Suppressor macrophage treated with lipopolysaccharide for 4 hours (primary cell): ENCODE measurements at places on chromosomes 11 and 22.

- no peak for DNase-seq
Measured at GRCh38 chr22:39188809-39189208, 36.3 kb upstream of the CBX7 start.

DNA sequence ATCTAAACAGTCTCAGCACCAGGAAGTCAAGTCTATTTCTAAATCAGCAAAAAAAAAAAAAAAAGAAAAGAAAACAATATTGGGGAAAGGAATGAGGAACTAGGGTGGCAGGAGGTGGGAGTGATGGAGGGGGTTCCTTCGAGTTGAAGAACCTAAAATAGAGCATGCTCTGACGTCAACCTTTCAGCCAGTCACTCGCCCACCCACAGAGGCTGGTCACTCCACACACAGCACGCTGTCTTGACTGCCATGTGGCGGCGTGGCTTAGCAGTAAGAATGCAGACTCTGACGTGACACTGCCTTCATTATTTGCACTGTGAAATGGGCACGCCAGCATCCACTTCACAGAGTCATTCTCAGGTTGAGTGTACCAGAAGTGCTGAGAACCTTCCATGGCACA is 48.3 kb downstream of the LARGE1 start:
- peak; percentile 67 for DNase-seq

DNA sequence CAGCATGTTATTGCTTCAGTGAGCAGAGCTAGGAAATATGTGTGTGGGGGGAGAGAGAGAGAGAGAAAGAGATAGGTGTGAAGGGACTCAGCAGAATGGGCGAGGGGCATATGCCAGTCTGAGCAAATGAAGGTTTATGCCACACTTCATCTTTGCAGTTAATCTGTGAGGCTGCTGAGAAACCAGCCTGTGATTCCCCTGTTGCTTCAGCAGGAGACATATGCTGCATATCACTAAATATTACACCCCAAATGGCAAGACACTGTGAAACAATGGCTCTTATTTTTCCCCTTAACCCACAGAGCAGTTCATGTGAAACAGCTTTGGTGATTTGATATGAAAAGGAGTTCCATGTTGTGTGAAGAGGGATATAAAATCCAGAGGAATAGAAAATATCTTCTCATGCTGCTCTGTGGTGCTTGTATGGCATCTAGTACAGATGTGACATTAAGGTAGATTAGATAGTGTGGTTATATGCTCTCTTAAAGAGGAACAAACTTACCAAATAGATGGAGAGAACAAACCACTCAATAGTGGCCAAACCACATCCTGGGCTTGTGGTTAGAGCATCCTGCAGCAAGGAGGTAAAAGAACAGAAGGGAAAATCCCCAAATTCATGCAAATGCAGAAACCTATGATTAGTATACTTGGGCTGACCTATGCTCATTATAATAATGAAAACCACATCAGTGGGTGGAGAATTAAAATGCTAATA is 864.2 kb downstream of the FAM181B start:
- no peak for DNase-seq

DNA sequence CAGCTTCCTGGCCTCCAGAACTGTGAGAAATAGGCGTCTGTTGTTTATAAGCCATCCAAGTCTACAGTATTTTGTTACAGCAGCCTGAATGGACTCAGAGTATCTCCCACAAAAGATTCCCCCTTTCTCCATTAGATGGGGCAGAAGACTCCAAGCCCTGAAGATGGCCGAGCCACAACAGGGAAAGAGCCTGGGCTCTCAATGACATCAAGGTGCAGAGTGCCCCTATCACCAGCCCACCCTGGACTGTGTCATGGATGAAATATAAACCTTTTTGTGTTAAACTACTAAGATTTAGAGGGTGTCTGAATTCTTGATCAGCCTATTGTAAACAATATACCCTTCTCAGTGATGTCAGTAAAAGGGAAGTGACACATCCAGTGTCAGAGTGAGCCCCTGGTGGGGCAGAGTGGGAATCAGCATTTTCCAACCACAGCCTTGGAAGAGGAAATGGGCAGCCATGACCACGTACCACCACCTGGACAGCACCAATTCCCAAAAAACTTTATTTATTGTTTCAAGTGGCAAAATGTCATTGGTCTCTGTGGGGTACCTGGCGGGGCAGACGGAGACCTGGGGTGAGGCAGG is 25.5 kb downstream of the TNKS1BP1 start:
- no peak for DNase-seq

- no peak for DNase-seq
Measured at GRCh38 chr11:2345050-2345449, 32.1 kb upstream of the CD81 start.

DNA sequence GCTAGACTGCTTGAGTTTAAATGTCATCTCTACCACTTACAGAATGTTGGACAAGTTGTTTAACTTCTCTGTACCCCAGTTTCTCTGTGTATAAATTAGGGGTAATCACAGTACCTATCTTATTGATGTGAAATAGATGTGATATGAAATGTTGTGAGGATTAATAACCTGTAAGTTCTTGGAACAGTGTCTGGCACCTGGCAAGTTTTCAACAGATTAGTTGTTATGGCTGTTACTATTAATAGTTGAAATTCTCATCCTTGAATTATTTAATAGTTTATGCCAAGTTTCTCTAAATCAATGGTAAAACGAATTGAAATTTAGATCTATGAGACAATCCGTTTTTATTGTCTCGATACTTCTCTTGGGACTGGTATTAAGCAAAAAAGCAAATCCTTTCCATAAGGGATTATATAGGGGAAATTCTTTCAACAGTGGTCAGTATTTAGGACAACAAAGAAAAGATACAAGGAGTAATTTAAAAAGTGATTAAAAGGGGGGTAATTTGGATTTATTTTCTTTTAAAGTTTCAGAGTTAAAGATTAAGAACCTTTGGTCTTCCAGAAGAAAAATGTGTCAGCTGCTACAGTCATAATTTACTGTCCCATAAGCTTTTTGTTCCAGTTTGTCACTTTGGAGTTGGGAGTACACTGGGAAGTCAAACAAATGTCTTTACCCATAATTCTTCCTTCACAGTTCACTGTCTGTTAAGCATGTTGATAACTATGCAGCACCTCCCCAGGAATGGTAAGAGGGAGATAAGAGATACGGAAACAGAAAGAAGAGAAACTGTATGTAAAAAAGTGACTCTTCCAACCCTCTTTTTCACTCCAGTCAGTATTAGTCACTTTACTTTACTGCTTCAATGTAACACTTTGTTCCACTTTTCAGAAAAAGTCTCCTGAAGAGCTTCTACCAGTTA is 13.2 kb downstream of the PDE3B start:
- DNase-seq = no peak

- DNase-seq = no peak
Measured at GRCh38 chr22:24118689-24119384, 62.5 kb upstream of the SUSD2 start.

DNA sequence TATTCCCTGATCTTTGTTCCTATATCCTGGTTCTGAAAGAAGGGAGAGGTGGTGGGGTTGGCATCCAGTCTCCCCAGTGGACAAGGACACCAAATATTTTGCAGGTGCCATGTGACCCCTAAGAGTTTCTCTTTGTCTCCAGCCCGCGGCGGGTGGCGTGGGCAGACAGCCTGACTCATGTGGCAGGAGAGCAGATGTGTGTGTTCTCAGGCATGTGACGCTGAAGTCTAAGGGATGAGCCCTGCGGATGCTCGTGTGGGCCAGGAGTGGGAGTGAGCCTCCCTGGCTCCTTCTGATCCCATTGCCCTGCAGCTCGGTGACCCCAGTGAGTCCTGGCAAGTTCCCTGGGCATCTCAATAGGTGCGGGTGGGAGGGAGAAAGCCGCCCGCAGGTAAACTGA is 94.8 kb upstream of the TBCEL start:
- DNase-seq = no peak

- DNase-seq = no peak
Measured at GRCh38 chr11:114081641-114082414, 22.3 kb downstream of the ZBTB16 start.

- no peak for DNase-seq
Measured at GRCh38 chr11:68099057-68099456, 22.1 kb downstream of the CHKA start.

DNA sequence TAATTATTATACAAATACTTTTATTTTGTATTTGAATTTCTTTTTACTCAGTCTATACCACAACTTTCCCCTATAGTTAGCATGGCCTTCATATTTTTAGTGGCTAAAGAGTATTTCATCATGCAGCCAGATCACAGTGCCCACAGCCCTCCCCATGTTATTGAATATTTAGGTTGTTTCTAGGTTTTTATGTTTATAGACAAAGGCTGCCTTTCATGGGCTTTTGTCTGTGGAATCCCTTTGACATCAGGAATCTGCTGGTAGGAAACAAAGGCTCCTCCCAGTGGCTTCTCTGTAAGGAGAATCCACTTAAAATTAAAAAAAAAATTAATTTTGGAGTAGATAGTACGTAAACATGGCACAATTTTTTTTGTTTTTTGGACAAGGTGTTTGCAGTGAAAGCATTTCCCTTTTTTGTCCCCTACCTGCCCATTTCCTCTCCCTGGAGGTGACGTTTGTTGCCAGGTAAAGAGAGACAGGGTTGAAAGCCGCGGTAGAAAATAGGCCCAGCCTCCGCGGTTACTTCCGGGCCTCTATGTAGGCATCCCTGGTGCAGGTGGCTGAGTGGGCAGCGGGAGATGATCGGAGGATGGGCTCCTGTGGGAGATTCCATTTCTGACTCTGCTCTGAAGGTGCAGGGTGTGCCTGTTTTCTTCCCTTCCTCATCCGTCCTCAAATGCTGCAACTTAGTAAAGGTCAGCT is 82.2 kb upstream of the OR4B1 start:
- DNase-seq = no peak

GRCh38 chr11:35285471-35285870 is 133.9 kb downstream of the SLC1A2 start:
- DNase-seq = no peak

DNA sequence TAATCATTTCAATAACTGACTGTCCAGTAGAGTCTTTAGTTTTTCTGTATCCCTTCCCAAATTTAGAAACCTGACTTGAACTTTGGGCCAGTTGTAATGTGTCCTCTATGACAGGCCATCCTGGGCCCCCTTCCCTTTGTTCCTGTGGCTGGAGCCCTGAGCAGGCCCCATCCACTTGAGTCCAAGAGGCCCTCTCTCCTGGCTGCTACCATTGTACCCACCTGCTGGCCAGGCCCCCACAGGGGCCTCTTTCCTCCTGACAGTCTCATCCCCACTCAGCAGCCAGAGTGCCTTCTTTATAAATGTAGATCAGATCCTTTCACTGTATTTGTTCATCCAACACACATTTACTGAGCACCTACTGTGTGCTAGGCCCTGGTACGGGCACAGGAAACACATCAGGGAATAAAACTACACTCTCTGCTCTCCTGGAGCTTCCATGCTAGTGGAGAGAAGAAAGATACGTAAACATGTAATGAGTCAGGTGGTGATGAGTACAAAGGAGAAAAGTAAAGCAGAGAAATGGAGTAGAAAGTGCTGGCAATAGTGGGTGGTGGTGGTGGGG is 2.7 kb upstream of the LRP5 start:
- DNase-seq = no peak

GRCh38 chr11:9831122-9831521 is 167.2 kb downstream of the SWAP70 start:
- no peak for DNase-seq

DNA sequence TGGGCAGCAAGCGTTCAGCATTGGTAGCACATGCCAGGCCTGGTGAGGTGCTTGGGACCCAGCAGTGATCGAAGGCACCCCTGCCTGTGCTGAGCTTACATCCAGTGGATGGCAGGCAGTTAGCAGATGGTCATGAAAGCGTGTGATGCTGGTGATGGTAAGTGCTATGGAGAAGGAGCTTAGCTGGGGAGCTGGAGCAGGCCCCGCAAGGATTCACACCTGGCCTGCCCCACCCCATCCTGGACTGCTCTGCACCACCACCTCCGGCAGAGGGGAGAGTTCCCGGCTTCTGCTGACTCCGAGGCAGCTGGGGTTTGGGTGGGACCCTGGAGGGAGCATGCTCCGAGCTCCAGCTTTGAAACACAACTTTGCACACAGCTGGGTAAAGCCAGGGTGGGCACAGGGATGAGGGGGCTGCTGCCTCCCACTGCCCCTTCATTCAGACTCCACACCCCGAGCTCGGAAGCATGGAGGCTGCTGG is 16.2 kb downstream of the MPPED1 start:
- no peak for DNase-seq

GRCh38 chr22:32501836-32502752 is 27.5 kb downstream of the FBXO7 start:
- DNase-seq = no peak

DNA sequence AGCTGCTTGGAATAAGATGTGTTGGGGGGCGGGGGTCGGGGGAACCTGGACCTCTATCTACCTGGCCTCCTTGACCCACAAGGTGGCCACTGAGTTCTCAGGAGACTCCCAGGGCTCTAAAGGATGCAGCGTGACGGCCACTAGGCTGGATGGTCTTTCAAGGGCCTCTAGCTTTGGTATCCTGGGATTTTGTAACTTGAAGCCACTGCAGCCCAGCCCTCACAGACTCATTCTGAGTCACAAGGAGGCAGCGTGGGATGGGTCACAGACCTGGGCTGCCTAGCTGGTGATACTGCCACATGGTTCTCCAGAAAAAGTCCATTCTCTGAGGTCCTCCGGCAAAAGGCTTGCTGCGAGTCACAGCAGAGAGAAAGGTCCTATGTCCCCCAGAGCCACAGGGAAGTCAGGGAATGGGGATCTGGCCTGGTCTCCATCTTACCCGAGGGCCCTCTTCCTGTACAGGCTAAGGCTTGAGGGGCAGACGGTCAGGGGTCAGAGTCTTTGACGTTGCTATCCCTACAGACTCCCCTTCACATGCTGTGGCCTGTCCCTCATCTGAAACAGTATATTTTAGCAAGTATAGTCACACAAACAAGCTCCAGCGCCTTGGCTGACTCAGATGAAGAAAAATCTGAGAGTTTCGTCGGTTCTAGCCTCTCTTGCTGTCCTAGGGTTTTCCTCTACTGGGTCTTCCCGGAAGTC is 52.4 kb downstream of the KCNC1 start:
- DNase-seq = no peak

- no peak for DNase-seq
Measured at GRCh38 chr22:16969508-16970327, 38.3 kb downstream of the GAB4 start.

DNA sequence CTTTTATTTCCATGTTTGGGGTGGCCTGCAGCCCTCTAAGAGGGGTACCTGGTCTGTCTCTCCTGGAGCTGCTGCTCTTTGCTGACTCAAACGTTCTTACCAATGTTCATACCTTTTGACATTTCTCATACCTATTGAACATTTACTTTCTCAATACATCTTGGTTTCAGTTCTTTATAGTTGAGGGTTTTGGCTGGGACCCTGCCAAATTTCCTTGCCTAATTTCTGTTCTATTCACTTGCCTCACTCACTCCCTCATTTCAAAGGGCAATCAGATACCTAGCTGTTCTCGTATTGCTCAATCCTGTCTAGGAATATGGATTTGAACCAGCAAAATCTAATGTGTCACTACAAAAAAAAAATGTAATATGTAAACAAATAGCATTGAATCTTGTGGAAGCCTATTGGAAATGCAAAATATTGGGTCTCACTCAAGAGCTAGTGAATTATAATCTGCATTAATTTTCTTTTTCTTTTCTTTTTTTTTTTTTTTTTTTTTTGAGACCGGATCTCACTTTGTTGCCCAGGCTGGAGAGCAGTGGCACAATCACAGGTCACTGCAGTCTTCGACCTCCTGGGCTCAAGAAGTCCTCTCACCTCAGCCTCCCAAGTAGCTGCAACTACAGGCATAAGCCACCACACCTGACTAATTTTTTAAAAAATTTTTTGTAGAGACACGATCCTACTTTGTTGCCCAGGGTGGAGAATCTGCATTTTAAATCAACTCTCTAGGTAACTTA is 7.5 kb downstream of the OR6M1 start:
- DNase-seq = no peak
